OCI-LY7 (cell line): ENCODE measurements at places on chromosomes 4 and X.
A peak's percentile ranks its signal among the peaks of the same experiment; 100 is the strongest.

DNA sequence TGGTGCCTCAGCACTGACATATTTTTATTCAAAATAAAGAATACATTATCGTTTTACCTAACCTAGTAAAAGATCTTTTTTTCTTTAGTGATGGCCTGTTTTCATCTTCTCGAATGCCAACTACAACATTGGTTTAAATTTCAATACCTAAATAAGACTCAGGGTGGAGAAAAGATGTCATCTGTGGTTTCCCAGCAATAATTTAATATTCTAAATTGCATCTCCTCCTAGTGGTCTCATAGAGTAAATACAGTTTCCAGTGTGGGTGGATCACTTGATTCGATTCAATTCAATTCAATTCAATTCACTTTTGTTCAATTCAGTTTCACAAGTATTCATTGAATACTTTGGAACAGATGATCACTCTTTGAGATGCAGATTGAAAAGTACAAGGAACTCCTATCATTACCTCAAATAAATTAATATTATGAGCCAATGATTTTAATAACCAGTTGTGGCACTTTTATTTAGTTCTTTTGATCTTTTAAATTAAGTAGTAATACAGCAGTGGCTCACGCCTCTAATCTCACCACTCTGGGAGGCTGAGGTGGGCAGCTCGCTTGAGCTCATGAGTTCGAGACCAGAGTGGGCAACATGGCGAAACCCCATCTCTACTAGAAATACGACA, 427.2 kb downstream of the FAT4 start:
- DNase-seq, result peak; percentile 7

- DNase-seq, result peak; percentile 81
Measured at GRCh38 chr4:173334891-173335752, 964 bp upstream of the HMGB2 start.

DNA sequence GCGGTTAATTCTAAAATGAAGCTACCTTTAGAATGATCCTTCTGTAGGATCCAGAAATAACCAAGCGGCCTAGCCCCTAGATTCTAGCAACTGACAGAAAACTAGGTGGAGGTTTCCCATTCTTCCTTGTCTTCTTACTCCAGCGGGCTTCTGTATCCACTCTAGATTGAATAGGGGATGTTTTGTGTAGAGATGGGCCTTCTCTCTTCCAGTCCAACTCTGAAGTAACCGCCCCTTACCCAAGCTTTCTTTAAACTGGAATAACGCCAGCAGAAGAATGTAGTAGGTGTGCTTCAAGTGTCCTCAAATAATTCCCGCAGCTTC, 386 bp upstream of the TMEM184C start:
- no peak for DNase-seq

DNA sequence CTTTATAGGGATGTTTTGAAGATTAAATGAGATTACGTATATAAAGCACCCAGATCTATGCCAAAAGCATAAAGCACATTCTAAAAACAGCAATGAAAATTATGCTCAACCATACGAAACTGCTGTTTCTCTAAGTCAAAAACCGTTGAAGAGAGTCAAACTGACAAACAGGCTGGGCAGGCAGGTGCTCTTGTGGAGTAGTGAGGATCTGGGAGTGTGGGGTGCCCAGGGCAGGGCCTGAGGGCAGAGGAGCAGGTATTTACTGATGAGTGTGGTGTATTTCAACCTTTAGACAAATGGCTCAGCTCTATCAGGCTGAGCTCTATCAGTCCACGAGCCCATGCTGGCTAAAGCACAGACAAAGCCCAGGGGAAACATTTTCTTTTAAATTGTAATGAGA, 40.4 kb downstream of the RELL1 start:
- DNase-seq, result peak; percentile 62

GRCh38 chr4:121838136-121838535, 14.5 kb upstream of the CCNA2 start:
- no peak for DNase-seq

DNA sequence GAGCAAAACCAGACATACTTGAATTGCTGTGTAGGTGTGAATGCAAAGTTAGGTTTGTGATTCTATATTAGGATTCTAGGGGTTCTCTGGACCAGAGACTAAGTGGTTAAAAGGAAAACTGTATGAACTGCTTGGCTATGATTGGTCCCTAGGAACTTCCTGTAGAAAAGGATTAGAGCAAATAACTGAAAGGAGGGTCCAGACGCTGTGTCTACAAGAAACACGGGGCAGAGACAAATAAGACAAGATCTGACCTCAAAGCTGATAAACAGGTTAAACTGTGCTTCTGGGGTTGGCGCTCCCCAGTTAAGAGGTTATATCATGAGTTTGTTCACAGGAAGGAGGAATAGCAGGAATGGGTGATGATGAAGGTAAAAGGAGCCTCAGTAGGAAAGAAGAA, 183.6 kb downstream of the MGST2 start:
- no peak for DNase-seq

DNA sequence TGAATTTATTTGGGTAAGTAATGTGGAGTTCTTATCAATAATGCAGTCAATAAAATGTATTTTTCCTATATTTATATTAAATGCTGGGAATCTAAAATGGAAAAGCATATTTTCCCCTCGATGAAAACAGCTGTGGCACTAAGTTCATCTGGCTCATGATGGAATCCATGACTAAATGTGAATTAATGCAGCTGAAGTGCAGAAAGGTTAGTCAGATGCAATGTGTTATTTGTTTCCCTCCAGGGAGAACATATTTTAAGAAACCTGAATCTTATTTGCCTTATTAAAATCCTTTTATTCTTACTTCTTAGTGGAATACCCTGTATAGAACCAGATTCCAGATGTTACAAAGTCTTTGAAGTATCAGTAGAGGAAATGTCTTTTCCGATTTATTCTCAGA, 247.9 kb downstream of the ARHGAP24 start:
- DNase-seq, result no peak

- peak; percentile 15 for DNase-seq
Measured at GRCh38 chr4:78923464-78924312, 15.6 kb downstream of the PAQR3 start.

- no peak for DNase-seq
Measured at GRCh38 chrX:5086388-5086787, 1142.3 kb downstream of the NLGN4X start.

DNA sequence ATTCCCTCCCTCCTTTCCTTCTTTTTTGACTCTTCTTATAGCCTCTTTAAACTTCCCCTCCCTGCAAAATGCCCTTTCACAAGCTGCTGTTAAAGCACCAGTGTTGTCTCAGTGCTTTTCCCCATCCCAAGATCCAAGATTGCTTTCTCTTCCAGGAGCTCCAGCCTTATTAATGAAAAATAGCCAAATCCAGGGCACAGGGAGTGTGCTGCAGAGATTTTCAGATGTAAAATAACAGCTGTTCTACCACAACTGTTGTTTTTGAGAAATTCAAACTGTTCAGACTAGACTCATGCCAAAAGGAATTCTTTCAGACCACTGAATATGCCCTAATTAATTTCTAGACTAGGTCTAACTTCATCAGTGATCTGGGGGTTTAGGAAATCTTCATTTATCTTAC, 47.0 kb upstream of the GPC3 start:
- DNase-seq, result no peak

DNA sequence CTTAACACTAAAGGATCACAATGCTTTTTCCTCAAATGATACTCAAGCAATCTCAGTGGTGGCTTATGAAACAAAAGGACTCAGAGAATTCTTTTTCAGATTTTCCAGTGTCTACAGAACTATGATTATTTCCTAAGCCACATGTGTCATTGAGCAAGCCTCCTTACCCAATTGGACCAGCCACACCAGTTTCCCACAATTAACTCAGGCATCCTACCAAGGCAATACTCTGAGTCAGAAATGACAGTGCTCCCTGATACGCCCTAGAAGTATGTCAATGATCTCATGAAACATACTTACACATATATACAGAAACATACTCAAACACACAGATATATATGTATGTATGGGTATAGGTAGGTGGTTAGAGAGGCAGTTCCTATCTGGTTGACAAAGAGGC, 4.8 kb downstream of the ADAMTS3 start:
- no peak for DNase-seq
